SK-N-DZ (cell line): ENCODE measurements at places on chromosomes 16 and 17.
A peak's percentile ranks its signal among the peaks of the same experiment; 100 is the strongest.

DNA sequence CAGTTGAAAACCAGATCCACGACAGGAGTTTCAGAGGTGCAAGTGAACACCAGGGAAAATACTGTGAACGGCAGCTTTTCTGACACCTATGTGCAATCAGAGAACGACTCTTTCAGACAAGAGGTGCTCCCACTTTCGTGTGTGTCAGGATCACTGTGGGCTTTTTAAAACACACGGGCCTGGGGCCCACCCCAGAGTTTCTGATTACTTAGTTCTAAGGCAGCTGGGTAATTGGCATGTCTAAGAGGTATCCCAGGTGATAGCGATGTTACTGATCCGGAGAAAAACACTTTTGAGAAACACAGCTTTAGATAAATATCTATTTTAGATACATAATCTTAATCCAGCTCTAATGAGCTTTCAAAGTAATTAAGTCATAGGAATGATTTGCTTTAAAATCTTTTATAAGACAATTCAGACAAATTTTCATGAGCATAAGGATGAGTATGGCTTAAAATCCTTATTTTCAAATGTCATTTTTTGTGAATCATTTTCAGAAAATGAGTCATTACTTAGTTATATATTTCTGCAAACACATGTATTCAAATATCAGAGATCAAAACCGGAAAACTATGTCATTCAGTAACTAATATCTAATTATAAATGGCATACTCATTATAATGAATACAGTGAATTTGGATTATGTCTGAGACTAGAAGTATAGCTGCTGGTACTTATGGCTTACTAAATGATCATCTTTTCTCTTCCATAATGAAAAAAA, 217.9 kb upstream of the PSMD7 start:
- no peak for DNase-seq

- DNase-seq: no peak
Measured at GRCh38 chr16:76941113-76941512, 249.9 kb upstream of the MON1B start.

DNA sequence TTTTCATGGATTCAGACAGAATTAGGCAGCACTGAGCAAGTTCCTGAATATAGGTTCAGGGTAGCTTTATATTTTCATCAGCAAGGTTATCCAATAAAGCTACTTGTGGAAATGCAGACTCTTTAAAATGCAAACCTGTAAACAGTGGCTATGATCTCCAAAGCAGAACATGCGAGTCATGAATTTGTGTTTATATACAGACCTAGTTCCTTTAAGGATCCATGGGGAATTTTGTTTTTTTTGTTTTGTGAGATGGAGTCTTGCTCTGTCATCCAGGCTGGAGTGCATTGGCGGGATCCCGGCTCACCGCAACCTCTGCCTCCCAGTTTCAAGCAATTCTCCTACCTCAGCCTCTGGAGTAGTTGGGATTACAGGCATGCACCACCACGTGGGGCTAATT, 14.8 kb downstream of the CLEC16A start:
- DNase-seq: no peak

GRCh38 chr17:69809331-69809730, 265.7 kb upstream of the KCNJ16 start:
- DNase-seq: no peak

DNA sequence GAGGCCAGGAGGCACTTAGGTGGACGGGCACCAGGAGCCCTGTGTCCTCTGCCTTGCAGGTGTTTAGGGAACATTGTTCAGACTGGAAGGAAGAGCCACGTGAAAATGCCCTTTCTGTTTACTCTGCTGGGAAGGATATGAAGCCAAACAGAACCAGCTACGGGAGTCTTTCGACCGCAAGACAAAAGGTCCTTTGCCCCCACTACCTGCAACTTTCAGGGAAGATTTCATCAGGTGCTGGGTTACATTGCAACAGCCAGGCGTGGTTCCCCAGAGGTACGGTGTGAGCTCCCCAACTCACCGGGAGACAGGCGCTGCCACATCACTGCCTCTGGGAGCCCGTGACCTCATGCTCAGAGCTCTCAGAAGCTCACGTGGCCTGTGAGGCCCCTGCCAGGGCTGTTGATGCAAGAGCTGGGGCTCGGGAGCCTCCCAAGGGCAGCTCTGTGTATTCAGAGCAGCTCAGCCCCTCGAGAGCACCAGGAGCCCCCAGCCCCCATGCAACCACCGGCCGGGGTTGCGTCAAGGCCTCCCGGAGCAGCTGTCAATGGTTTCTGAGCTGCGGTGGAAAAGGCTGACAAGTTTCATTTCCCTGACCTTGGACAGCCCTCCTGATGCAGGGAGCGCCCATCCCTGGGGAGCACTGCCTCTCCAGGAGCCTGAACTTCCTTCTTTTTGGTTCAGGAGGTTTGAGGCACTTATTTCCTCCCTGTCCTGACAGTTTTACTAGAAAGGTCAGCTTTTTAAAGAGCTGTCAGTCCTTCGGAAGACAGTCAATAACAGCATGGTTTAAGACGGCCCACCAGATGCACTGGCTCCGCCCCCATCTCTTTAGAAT, 42.1 kb downstream of the TBC1D16 start:
- DNase-seq: peak; percentile 94

GRCh38 chr17:50171371-50172071, 5.7 kb downstream of the SGCA start:
- DNase-seq: no peak

GRCh38 chr17:28940142-28940541, 11.2 kb downstream of the PHF12 start:
- no peak for DNase-seq

- DNase-seq: no peak
Measured at GRCh38 chr17:30950189-30950588, 20.6 kb upstream of the RNF135 start.

- DNase-seq: no peak
Measured at GRCh38 chr16:21001262-21001661, 100.7 kb downstream of the LYRM1 start.

DNA sequence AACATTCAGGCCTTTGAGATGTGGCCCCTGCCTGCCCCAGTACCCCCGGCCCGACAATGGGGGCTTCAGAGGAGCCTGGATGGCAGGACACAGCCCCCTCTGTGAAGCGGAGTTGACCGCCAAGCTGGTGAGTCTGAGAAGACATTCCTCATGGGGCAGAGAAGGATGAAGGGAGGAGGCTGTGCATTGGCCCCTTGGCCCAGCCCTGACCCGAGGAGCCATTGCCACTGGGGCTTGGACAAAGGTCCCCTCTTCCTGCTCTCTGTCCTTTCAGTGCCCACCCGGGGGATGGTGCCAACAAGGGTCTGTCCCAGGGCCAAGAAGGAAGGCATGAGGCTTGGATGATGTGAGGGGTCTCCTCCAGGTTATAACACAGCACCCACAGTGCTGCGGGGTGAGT, 30.9 kb upstream of the PHB1 start:
- no peak for DNase-seq

DNA sequence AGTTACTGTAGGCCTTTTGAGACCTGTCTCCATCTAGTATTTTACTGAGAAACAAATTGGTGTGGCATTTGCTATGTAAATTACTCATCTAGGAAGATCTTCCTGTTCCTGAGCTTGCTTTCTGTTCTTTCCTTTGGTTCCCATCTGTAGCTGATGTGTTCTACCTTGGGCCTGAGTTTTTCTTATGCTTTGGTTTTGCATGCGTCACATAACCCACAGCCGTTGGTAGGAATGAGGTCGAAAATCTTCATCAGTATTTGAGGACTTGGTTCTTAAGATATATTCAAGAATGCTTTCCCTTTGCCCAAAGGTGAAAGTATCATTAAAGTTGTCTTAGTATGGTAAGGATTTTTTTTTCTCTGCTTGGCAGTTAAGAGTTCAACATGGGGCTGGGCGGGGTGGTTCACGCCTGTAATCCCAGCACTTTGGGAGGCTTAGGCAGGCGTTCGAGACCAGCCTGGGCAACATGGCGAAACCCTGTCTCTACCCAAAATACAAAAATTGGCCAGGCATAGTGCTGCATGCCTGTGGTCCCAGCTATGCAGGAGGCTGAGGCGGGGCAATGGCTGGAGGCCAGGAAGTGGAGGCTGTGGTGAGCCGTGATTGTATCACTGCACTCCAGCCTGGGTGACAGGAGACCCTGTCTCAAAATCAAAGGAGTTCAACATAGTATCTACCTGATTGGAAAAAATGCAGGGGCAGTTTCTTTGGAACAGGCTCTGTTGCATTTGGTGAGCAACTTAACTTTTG, 28.8 kb downstream of the IST1 start:
- no peak for DNase-seq

- DNase-seq: no peak
Measured at GRCh38 chr17:57655553-57655952, 89.5 kb downstream of the CCDC182 start.

DNA sequence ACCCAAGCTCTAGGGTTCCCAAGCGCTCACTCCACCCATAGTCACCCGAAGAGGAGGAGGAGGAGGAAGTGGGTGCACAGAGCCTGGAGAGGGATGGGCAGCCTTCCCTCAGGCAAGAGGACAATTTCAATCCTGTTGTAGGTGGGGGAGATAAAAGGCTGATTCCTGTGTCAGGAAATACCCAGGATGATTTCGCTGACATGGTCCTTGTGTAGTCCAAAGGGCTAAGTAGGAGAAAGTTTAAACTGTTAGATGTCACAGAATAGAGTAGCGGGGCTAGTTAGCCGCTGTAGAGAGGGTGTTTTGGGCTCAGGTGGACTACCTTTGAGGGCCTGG, 1.3 kb upstream of the EXOC7 start:
- DNase-seq: no peak

- DNase-seq: no peak
Measured at GRCh38 chr17:395179-395578, 42.6 kb upstream of the RPH3AL start.

GRCh38 chr17:5194346-5194745, 2.7 kb upstream of the ZNF594 start:
- no peak for DNase-seq

GRCh38 chr17:73947966-73948355, 255.5 kb upstream of the RPL38 start:
- DNase-seq: no peak

DNA sequence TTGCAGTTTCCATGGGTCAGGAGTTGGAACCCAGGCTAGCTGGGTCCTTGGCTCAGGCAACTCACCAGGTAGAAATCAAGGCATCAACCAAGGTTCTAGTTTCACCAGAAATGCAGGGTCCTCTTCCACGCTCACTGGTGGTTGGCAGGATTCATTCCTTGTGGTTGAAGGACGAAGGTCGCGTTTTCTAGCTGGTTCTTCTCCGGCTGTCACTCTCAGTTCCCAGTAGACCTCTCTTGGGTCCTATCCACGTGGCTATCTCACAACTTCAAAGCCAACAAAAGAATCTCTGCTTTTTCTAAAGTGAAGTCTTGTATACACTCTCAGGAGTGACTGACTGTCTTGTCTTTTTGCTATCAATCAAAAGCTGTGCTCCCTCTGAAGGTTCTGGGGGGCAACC, 146.3 kb upstream of the NOL11 start:
- no peak for DNase-seq

GRCh38 chr16:80459331-80459777, 81.4 kb upstream of the DYNLRB2 start:
- no peak for DNase-seq

DNA sequence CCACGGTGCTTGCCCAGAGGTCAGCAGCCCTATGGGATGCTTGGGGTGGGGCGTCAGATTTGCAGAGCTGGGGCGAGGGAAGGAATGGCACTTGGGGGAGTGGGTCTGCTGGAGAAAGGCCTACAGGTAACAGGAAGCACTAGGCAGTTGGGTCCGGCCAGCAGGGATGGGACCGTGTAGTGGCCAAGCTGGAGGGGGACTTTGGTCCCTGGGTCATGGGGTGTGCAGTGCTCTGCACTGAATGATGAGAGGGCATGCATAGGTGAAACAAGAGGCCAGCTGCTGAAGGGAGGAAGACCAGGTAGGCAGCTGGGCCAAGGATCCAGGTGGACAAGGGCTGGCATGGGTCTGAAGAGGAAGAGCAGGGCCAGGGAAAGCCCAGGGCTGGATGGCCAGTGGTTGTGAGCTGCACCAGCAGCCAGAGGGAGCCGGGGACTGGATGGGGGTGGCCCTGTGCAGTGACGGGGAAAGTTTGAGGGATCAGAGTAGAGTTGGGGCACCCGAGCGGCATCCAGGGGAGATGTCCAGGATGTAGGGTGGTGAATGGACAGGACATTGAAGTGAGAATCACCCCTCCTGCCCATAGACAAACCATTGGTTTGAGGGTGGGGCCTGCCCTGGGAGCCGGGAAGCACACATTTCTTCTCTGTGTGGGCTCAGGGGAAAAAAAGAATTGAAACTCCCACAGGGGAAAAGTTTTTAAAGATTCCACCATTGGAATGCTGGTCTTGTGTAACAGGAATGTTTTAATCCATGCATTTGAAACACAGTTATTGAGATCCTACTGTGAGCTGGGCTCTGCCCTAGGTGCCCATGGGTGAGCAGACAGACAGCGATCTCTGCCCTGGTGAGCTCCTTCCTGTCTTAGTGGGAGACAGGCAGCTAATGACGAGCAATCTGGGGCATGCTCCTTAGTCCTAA, 25.1 kb downstream of the RAI1 start:
- DNase-seq: no peak

GRCh38 chr17:79007504-79008381, 1.8 kb downstream of the CANT1 start:
- DNase-seq: no peak

DNA sequence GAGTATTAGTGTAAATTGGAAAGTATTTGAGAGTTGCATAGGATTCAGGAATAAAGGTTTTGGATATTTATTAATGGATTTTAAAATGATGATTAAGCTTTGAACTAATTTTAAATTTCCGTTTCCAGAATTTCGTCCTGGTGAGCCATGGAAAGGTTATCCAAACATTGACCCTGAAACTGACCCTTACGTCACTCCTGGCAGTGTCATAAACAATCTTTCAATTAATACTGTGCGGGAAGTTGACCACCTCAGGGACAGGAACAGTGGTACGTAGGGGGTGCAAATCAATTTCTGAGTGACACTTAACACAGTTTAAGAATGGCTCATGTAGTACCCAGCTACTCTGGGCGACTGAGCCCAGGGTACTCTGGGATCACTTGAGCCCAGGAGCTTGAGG, 29.1 kb upstream of the SLC5A11 start:
- DNase-seq: no peak

DNA sequence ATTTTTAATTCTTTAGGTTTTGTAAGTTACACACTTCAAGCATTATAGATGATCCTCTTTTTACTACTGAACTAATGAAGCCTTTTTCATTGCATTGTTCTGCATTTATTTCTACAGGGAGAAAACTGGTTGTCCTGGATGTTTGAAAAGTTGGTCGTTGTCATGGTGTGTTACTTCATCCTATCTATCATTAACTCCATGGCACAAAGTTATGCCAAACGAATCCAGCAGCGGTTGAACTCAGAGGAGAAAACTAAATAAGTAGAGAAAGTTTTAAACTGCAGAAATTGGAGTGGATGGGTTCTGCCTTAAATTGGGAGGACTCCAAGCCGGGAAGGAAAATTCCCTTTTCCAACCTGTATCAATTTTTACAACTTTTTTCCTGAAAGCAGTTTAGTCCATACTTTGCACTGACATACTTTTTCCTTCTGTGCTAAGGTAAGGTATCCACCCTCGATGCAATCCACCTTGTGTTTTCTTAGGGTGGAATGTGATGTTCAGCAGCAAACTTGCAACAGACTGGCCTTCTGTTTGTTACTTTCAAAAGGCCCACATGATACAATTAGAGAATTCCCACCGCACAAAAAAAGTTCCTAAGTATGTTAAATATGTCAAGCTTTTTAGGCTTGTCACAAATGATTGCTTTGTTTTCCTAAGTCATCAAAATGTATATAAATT, 53.0 kb downstream of the TUBD1 start:
- no peak for DNase-seq

- no peak for DNase-seq
Measured at GRCh38 chr16:2498531-2499253, 15.1 kb upstream of the ATP6V0C start.
